Tibial nerve (tissue), 4 donors: ENCODE measurements at places on chromosomes 3 and 15. TPM values are rescaled to one million over a fixed set of nuclear protein-coding genes. Genes with fewer than 3 reads are reported as not detected.

UROC1 gene
- not detected for total RNA-seq

PARL gene
- total RNA-seq: 62.4 TPM

P2RY12 gene
- total RNA-seq: 6.3 TPM

SAMMSON gene
- 2.1 TPM for total RNA-seq

MST1R gene
- 2.4 TPM for total RNA-seq

SERPINI2 gene
- total RNA-seq: not detected

DNA sequence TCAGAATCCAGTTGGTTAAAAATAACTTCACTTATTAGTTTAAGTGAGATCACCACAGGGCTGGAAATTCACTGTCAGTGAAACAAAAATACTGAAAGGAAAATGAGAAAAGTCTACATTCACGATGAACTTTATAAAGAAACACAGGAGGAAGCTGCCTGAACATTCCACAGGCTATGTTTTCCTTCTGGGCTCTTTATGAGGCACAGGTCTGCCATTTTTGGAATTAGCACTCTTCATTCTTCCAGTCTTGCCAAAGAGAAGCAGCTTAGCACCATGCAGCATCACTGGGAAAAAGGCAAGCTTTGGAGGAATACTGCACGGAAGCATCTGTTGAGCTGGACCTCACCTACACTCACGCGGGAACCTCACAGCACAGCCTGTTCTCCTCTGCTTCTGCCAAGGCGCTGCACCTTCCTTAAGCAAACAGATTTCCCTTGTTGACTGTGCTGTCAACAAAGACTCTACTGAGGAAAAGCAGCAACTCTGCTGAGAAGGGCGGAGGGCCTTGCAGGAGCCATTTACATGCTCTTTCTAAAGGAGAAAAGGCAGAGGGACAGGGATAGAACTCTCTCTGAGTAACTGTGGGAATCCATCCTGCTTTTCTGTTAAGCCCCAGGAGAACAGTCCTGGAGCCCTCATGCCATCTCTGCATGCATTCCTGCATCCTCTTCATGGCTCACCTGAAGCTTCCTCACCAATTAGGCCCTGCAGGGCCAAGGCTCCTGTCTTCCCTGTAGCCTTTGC is 15.7 kb downstream of the SUSD5 start:
- no peak for DNase-seq

GRCh38 chr15:79180318-79180717 is 89.7 kb upstream of the RASGRF1 start:
- DNase-seq: no peak

DNA sequence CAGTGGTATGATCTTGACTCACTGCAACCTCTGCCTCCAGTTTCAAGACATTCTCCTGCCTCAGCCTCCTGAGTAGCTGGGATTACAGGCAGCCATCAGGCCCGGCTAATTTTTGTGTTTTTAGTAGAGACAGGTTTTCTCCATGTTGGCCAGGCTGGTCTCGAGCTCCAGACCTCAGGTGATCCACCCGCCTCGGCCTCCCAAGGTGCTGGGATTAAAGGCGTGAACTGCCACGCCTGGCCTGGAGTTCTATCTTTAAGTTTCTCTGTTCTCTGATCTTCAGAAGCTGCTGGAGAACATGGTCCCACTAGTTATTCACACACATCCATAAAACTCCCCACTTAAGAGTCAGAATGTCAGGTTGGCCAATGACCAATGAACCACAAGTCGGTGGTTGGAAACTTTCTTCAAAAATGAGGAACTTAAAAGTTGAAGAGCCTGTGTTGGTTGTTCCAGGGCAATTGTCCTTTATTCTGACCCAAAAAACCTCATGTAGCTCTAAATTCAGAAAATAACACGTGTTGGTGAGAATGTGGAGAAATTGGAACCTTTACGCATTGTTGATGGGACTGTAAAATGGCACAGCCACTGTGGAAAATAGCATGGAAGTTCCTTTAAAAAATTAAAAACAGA is 55.9 kb upstream of the PIK3CB start:
- DNase-seq: no peak

DNA sequence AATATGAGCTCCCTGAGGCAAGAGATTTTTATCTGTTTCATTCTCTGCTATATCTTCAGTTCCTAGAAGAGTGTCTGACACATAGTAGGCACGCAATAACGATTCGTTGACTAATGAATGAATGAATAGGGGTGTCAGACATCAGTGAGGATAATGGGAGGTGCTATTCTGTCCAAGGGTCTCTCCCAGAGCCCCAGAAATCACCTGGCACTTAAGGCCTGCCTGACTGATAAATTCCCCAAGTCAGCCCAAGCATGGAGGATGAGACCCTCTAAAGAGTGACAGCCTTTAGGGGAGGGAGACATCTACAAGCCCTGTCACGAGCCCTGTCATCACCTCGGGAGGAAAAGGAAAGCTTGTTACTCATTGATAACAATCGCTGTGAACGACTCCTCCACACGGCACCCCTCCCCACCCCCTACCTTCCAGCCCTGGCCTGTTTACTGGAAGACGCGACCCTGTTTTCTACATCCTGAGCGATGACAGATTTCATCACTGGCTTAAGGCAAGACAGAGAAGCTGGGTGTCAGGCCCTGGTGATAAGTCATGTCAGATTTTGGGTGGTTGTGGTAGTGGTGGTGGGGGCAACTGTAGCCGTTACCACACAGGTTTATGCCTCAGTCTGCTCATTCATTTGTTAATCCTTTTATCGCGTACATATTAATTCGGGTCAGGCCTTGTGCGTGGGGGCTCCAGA is 23.1 kb downstream of the BHLHE40 start:
- no peak for DNase-seq

DNA sequence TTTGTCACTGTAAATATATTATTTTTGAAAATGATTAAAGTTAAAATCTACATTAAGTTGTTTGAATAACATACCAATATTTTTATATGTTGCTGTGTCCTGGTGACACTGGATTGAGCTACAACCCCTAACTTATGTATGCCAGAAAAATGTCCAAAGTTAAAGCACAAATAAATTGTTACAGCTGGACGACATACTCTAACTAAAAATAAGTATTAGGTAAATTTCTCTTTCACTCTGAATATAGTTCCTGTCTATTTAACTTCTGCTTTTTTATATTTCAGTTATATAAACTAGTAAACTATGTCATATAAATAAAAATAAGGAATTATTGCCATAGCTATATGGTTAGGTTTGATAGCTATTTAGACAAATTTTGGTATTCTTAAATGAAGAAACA is 118.5 kb upstream of the SAMMSON start:
- DNase-seq: no peak

DNA sequence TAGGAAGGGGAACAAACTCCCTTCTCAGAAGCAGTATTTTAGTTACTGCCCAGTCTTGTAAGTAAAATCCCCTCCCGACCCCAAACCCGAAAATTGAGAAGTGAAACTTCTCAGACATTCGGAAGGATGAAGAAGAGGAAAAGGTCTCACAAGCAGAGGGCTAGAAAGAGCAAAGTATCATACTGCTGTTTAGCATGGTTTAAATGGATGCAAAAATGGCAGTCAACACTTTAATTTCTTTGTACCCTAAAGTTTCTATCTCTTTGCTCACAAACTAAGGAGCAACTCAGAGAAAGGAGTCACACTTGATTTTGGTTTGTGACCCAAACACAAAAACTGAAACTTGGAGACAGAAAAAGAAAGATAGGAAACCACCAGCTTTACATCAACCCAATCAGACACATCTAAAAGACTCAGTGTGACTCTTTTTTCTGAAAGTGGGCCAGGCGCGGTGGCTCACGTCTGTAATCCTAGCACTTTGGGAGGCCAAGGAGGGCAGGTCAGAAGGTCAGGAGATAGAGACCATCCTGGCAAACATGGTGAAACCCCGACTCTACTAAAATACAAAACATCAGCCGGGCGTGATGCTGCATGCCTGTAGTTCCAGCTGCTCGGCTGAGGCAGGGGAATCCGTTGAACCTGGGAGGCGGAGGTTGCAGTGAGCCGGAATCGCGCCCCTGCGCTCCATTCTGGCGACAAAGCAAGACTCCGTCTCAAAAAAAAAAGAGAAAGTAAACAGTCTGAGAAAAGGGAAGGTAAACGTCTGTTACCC is 63.2 kb upstream of the ATP11B start:
- no peak for DNase-seq

GRCh38 chr3:170470063-170471016 is 51.7 kb downstream of the CLDN11 start:
- DNase-seq: no peak

GRCh38 chr3:138578961-138579574 is 15.0 kb downstream of the CEP70 start:
- DNase-seq: no peak

GRCh38 chr3:99471353-99472323 is 166.8 kb upstream of the COL8A1 start:
- DNase-seq: no peak

- DNase-seq: no peak
These were observed 71.7 kb downstream of the RPLP1 start for GRCh38 chr15:69524296-69524695.

DNA sequence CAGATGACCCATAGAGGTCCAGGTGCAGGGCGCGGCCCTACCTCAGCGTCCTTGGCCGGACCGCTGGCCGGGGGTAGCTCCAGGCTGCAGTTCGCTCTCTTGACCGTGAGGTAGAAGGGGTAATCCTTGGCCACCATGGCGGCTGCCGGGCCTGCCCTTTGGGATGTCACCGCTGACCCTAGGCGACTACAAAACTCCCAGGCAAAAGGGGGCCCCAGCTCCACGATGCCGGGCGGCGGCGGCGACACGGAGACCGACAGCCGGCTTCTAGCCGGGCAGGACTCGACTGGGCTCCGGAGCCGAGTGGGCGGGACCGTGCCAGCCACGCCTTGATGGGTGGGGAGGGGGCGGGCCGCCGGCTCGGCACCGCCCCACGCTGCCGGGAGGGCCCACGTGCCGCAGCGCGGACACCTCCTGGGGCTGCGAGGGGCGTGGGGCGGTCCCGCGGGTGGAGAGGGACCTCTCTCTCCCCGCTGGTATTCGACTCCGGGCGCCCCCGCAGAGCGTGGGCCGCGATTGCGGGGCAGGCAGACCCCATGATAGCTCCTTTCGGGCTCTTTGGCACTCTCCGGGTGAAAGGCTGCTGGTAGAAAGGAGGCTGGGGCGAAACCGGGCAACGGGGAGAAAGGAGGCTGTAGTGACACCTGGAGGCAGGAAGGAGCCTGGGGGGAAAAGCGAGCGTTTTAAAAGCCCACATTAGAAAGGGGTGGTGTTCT is at the start of gene ARHGEF3:
TSS of gene ARHGEF3 (minus strand) at position 288 of the 716 bp plus-strand sequence. CDS start at position 137, 151 bp downstream.
- DNase-seq: peak; percentile 72

GRCh38 chr3:56622381-56622780 is 60.7 kb downstream of the TASOR start:
- no peak for DNase-seq
